ENCODE measurements at places on chromosomes 11 and 22.

- no peak for DNase-seq
Observed at GRCh38 chr11:60981515-60981914, 10.0 kb downstream of the CD6 start.

- DNase-seq: no peak
Observed at GRCh38 chr22:44901301-44901700, 108.5 kb downstream of the PHF21B start.

DNA sequence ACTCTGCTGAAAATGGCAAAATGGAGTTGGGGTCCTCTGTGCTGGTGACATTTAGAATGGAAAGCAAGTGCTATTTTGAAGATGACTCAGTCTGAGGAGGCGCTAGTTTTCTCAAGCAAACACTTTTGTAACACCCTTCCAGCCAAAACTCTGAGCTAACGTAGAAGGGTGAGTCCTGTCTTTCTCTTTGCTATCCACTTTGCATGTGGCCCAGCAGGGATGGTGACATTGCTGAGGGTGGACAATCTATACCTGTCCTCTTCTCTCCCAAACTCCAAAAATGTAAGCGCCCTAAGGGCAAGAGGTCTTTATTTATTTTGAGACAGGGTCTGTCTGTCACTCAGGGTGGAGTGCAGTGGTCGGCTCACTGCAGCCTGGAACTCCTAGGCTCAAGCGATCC is 3.6 kb upstream of the KAT5 start:
- DNase-seq: no peak

- DNase-seq: no peak
Observed at GRCh38 chr22:41752011-41752970, 48.2 kb upstream of the CCDC134 start.

- no peak for DNase-seq
Observed at GRCh38 chr11:103043826-103044678, 47.9 kb downstream of the DCUN1D5 start.

DNA sequence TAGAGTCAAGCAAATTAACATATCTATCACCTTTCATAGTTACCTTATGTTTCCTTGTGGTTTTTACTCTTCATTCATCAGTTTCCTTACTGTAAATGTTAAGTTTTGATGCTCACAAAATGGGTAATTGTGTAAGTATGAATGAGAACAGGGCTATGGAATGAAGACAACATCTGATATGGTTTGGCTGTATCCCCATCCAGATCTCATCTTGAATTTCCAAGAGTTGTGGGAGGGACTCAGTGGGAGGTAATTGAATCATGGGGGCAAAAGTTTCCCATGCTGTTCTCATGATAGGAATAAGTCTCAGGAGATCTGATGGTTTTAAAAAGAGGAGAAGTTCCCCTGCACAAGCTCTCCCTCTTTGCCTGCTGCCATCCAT is 107.6 kb downstream of the CCDC34 start:
- no peak for DNase-seq

GRCh38 chr11:92149996-92150395 is 74.6 kb upstream of the FAT3 start:
- DNase-seq: no peak

All from activated gamma-delta T cell treated with Interleukin-2 at 50 U/mL for 16 hours (primary cell).